ENCODE measurements at places on chromosomes 13 and 19.

GRCh38 chr13:80931766-80932165, 590.8 kb upstream of the SPRY2 start:
- no peak for DNase-seq

GRCh38 chr13:107466326-107467099, 748.8 kb downstream of the LIG4 start:
- no peak for DNase-seq

DNA sequence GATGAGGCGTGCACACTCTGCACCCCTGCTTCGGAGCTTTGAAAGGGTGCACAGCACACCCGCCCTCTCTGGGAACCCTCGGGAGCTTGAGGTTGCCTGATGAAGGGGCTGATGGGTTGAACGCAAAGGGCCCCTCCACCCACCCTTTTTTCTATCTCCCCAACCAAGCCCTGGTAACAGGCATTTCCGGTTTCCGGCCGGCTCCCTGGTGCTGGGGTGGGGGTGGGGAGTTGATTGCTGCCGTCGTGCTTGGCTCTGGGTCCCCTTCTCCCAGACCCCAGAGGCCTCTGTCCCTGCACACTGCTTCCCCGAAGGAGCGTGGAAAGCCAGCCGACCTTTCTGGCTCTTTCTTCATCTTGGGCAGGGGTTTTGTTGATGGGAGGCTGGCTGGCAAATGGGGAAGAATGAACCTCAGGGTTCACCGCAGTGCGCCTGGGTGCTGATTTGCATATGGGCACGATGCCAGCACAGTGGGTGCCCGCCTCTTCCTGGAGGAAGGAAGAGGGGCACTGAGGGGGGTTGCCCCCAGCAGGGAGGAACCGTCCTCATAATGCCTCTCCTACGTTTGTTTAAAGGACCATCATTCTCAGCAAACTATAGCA, 29.1 kb downstream of the VAV1 start:
- DNase-seq: peak; percentile 78

GRCh38 chr13:88754141-88754540, 1083.0 kb downstream of the SLITRK5 start:
- no peak for DNase-seq

All from activated naive CD4-positive, alpha-beta T cell (primary cell).